ENCODE measurements at places on chromosomes 3 and 15.
A peak's percentile ranks its signal among the peaks of the same experiment; 100 is the strongest.

- no peak for DNase-seq
Measured at GRCh38 chr15:68017201-68017600, 36.9 kb upstream of the PIAS1 start.

DNA sequence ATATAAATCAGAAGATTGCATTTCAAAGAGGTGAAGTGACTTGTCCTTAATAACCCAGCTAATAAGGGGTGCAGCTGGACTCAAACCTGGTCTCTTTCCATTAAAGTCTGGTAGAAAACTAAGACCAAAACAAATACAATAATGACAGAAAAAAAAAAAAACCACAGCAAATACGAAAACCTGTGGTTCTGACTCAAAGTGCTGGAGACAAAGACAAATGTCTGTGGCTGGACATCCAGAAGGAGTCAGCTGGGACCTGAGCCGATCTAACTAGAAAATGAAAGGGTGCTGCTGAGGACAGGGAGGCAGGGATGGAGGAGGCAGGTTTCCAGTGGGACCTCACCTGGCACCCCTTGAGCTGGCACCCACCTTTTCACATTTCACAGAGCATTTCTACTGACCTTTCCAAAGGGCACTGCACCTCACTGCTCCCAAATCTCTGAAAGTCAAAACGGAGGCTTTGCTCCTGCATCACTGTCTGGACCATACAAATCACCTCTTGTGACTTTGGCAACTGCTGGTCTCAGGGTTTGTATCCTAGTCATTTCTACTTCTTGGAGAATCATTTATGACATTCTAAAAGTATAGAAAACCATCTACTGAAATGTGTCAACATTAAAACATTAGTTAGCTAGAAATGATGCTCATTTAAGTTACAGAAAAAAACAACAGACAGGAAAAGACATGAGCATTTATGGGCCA is 61.7 kb downstream of the CCNL1 start:
- DNase-seq = no peak

GRCh38 chr3:13494463-13495350 is 14.6 kb downstream of the HDAC11 start:
- no peak for DNase-seq

DNA sequence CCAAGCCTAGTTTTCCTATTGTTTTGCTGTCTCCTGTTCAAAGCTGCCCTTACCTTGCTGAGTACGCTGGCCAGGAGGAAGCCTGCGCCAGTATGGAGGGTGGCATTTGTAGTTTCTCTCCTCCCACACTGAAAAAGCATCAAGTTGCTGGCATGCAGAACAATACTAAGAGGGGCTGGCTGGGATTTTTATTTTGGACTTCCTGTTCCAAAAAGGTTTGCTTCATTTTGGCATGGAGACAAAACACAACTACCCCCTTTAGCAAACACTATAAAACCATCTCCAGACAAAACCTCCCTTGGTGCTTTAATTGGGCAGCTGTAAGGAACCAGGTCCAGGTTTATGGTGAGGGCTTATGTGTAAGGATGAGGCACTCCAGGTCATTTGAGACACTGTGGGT is 457.6 kb downstream of the PDCD6IP start:
- DNase-seq = no peak

- DNase-seq = no peak
Measured at GRCh38 chr3:38039899-38040261, 872 bp downstream of the DLEC1 start.

GRCh38 chr3:181929501-181929900 is 217.8 kb downstream of the SOX2 start:
- DNase-seq = no peak

- no peak for DNase-seq
Measured at GRCh38 chr3:78580681-78581080, 1187.1 kb downstream of the ROBO1 start.

- DNase-seq = no peak
Measured at GRCh38 chr15:78660584-78660983, 19.6 kb upstream of the CHRNB4 start.

DNA sequence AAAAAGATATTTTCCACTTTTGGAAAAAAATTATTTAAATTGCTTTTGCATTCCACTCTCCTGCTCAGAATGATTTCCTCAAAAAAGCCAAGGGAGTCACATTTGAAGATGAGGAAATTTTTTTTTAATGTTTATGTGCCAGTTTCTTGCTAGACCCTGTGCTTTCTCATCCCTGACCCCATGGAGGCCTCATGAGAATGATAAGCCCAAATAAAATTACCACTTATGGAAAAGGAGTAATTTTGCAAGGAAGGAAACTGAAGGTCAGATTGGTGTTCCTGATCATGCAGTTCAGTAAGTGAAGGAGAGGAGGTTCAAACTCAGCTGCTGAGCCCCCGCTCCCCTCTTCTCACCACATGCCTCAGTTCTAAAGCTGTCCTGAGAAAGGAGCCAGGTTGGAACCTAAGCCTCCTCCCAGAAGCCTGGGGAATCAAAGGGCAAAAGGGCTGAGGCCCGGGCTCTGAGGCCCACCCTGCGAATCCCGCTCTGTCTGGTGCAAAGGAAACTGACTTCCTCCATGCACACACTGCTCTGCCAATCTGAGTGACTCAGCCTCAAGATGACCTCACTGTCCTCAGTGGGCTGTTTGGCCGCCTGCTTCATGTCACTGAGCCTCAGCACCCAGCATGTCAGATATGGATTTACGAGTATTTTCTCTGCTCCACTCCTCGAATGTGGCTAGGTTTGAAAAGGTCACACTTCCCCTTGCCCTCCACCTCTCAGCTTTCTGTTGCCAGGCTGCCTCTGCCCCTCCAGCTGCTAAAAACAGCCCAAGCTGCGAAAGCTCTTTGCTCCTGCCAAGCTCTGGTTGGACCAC is 56.9 kb upstream of the FLNB start:
- no peak for DNase-seq

- no peak for DNase-seq
Measured at GRCh38 chr3:132756108-132756650, 34.0 kb upstream of the NPHP3 start.

GRCh38 chr3:50650018-50650417 is 24.7 kb upstream of the DOCK3 start:
- DNase-seq = no peak

GRCh38 chr3:66196633-66197032 is 24.2 kb upstream of the SLC25A26 start:
- DNase-seq = no peak

GRCh38 chr15:97504031-97504792 is 456.3 kb upstream of the ARRDC4 start:
- DNase-seq = no peak

- DNase-seq = no peak
Measured at GRCh38 chr15:81295486-81296121, 28.3 kb downstream of the STARD5 start.

- no peak for DNase-seq
Measured at GRCh38 chr3:194315965-194316361, 35.2 kb downstream of the CPN2 start.

- no peak for DNase-seq
Measured at GRCh38 chr3:105362021-105362665, 4.6 kb upstream of the ALCAM start.

- no peak for DNase-seq
Measured at GRCh38 chr15:69414701-69415167, 585 bp downstream of the KIF23 start.

DNA sequence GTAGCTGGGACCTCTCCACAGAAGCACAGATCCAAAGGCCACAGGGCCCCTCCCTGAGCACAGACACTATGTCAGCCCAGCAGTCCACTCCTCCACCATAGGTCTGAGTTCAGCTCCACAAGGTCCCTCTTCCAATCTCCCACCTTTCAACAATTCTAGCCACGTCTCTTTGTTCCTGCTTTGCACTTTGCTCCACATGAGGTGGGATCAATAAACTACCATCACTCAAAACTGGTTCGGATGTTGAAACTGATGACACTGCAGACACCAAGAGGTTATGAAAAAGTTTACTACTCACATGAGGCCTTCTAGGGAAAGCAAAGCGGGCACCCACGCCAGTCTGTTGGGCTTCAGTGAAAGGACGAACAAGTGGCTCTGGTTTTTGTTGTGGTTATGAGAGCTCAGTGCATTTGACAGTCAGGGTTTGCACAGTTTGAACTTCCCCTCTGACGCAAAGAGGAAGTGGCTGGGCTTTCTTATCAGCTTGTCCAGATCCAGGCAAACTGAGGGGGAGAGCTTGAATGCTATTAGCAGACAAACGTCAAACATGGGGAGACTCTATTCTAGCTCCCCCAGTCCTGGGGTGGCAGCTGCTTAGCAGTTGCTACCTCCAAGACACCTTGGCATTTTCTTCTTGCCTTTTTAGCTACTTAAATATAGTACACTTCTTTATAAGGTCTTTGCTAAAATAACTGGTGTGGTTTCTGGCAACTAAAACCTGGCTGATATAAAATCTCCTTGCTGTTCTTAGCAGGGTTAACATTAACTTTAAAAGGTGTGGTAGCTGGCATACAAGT is 37.8 kb downstream of the ZNF445 start:
- no peak for DNase-seq

DNA sequence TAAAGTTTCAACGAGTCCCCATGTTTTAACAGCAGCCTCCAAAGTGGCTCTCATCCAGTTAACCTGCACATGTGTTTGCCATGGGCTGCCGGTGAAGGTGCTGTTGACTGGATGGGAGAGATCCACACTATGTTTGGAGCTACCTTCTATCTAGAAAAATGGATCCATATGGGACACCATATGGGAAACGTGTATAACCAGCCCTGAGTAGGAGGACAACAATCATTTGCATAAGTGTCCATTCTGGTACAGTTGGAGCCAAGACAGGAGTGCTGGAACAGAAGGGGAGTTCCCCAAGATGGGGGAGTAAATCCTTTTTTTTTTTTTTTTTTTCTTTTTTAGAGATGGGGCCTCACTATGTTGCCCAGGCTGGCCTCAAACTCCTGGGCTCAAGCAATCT is 36.6 kb downstream of the MKRN2 start:
- DNase-seq = no peak

DNA sequence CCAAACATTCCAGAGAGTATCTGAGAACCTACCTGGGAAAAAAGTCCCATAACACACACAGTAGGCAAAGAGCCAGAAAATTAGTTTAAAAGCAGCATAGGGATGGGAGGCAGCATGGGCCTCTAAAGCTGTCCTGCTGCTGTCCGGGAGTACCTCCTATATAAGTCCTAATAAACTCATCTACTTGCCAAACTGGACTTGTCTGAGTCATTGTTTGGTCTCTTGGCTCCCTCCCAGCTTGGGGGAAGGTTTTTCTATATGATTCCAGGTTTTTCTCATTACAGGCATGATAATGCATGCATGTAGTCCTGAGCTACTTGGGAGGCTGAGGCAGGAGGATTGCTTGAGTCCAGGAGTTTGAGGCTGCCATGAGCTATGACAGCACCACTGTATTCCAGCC is 17.5 kb upstream of the HACD2 start:
- DNase-seq = no peak

DNA sequence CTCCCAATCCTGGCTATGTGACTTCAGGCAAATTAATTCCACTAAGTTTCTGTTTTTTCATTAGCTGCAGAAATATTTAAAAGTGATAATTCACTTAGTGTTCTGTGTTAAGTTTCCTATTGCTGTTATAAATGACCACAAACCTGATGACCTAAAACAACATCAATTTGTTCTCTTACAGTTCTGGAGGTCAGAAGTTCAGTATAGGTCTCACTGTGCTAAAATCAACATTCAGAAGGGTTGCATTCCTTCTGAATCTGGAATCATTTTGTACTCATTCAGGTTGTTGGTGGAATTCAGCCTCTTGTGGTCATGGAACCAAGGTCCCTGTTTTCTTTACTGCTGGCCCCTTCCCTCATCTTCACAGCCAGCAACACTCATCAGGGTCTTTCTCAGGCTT is 254.1 kb downstream of the CNTN3 start:
- no peak for DNase-seq

GRCh38 chr3:114308830-114309229 is 15.0 kb downstream of the TIGIT start:
- DNase-seq = no peak

GRCh38 chr3:154819491-154819890 is 260.6 kb upstream of the MME start:
- no peak for DNase-seq

- DNase-seq = no peak
Measured at GRCh38 chr3:137468446-137468845, 295.7 kb upstream of the SOX14 start.

DNA sequence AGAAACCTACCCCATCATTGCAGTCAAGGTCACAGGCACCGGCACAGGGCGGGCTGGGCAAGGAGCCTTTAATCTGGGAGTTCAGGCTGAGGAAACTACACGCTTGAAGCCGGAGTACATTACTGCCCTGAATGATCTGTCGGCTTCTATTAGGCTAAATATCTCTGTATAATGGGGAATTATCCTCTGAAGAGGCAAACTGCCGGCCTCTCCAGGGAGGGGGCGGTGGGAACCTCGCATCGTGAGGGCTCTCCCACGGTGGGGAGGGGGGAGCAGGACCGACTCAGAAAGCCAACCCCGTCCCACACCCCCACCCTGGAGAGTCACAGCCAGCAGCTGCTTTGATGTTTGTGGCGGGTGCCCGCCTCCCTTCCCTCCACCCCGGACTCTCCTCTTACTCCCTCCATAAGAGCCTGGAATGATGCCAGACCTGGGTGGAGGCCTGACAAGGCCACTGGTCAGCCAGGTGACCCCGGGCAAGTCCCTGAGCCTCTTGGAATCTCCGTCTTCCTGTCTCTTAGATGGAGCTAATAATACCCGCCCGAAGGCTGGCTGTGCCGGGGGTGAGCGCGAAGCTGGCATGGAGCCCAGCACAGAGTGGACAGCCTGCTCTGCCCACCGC is 63.4 kb upstream of the LINGO1 start:
- DNase-seq = no peak

- DNase-seq = peak; percentile 28
Measured at GRCh38 chr15:32861761-32862160, 144.0 kb downstream of the GREM1 start.

- no peak for DNase-seq
Measured at GRCh38 chr3:150538324-150539208, 7.7 kb downstream of the SERP1 start.

GRCh38 chr15:66388576-66388975 is 1.9 kb downstream of the MAP2K1 start:
- DNase-seq = no peak
